ENCODE measurements at places on chromosomes 4 and X.

DNA sequence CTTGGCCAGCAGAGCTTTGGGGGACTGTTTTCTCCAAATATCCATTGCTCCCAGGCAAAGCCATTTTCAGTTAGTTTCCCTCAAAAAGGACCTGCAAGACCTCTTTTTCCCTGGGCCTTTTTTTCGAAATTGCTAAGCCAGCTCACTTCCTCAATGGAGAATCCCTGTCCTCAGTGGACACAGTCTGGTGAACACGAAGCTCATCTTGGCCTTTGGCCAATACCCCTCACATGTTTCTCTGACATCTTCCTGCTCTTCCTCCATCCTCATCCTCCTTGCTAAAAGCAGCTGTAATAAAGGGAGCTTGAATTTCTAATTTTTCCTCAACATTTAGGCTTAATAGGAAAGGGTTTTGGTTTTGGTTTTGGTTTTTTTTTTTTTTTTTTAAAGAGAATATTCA is 17.6 kb upstream of the PRPS1 start:
- DNase-seq = no peak
- H3K27me3 ChIP-seq = no peaks in the 10 kb centered on the region
- H3K4me3 ChIP-seq = no peak overlapping the region
- no peak overlapping the region for H3K27ac ChIP-seq

DNA sequence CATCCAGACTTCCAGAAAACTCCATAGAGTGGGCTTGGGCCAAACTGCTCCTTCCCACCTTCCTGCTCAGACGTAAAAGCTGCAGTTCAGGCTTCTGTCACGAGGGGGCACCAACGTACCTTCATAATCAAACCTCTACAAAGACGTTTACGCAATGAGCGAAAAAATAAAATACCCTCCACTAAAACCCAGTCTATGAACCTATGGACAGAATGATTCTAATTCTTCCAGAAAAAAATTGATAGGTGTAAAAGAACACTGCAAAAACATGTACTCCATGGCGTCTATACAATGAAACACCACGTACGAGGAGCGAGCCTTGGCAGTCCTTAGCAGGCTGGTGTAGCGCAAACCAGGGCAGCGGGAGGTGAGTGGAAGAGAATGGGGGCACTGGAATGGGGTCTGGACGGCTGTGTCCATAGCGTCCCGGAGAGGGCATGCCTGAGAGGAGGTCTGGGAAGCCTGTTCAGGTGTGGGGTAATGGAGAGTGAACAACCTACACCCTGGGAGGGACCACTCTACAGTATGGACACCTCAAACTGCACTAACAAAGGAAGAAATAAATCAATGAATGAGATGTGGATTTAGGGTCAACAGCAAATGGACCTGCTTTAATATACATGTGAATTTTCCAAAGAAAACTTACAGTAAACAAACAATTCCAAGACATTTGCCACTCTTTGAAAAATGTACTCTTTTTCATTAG is 14.4 kb upstream of the RAB40A start:
- no peak overlapping the region for H3K4me3 ChIP-seq
- no peak overlapping the region for H3K27ac ChIP-seq
- H3K36me3 ChIP-seq = no peaks in the 10 kb centered on the region
- no peaks in the 10 kb centered on the region for H3K4me1 ChIP-seq
- no peaks in the 10 kb centered on the region for H3K27me3 ChIP-seq
- peak; percentile 57 for DNase-seq

- H3K27me3 ChIP-seq = no peaks in the 10 kb centered on the region
- H3K4me1 ChIP-seq = no peaks in the 10 kb centered on the region
Measured at GRCh38 chr4:2047031-2047660, 12.0 kb upstream of the NAT8L start.

DNA sequence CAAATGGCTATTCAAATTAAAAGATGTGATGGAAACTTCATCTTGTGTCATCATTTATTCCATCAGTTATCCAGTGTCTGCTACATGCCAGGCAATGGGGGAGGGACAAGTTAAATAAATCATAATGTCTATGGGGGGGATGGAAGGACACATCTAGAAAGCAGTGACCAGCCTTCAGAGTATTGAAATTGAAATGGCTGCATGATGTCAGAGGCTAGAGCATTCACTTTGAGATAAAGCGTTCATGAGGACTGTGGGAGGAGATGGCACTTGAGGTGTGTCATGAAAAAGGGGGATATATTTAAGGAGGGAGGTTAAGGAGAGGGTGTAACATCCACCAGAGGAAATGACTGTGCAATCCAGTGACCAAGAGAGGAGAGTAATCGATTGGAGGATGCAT is 50.6 kb downstream of the SLIT2 start:
- H3K4me1 ChIP-seq = no peaks in the 10 kb centered on the region
- no peak overlapping the region for H3K27ac ChIP-seq
- no peak overlapping the region for H3K4me3 ChIP-seq
- H3K36me3 ChIP-seq = no peaks in the 10 kb centered on the region
- no peaks in the 10 kb centered on the region for H3K27me3 ChIP-seq

GRCh38 chr4:89077761-89078160 is 20.8 kb upstream of the FAM13A start:
- no peak overlapping the region for H3K4me3 ChIP-seq
- no peaks in the 10 kb centered on the region for H3K27me3 ChIP-seq
- no peaks in the 10 kb centered on the region for H3K4me1 ChIP-seq
- H3K36me3 ChIP-seq = no peaks in the 10 kb centered on the region
- H3K27ac ChIP-seq = no peak overlapping the region

DNA sequence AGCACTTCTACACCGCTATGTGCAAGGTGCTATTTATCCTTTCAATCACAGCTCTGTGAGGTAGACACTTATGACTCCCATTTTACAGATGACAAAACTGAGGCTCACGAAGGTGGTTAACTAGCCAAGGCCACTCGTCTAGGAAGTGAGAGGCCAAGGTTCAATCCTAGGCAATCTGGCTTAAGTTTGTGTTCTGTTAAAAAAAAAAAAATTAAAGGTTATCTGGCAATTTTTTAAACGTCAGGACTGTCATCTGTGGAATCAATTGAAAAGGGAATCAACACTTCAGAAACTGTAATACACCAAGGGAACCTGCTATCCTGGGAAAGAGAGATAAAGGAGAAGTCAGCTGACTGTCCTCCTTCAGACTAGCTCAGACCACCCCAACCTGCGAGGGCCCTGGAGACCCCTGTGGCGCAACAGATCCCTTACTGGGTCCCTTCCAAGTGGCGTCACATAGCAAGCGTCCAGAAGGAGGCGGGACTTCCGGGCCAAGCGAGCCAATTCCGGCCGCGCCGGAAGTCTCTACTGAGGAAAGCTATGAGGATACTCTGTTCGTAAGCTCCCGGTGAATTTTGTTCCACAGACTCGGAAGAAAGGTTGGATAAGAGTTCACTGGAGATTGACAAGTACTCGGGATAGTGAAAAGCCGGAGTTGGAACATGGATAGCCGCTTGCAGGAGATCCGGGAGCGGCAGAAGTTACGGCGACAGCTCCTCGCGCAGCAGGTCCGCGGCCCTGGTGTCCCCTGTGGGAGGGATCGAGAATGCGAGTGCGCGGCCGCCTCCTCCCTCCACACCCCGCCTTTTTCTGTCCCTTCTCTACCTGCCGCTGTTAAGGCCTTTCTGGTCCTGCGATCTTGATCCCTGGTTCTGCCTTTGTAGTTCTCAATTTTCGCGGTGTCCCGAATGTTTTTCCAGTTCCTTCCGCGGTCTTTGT is at the start of gene METTL14:
Gene METTL14, plus strand, starts transcription at position 520 of the 939 bp plus-strand sequence. Its CDS starts 143 bp downstream, at position 663.
- H3K27me3 ChIP-seq = no peaks in the 10 kb centered on the region
- peak within 1 kb of the TSS; percentile 62 for H3K4me3 ChIP-seq
- peak; percentile 91 for DNase-seq
- peak within 1 kb of the TSS; percentile 89 for H3K27ac ChIP-seq
- H3K4me1 ChIP-seq = peaks cover 17% of the 10 kb centered on the region

DNA sequence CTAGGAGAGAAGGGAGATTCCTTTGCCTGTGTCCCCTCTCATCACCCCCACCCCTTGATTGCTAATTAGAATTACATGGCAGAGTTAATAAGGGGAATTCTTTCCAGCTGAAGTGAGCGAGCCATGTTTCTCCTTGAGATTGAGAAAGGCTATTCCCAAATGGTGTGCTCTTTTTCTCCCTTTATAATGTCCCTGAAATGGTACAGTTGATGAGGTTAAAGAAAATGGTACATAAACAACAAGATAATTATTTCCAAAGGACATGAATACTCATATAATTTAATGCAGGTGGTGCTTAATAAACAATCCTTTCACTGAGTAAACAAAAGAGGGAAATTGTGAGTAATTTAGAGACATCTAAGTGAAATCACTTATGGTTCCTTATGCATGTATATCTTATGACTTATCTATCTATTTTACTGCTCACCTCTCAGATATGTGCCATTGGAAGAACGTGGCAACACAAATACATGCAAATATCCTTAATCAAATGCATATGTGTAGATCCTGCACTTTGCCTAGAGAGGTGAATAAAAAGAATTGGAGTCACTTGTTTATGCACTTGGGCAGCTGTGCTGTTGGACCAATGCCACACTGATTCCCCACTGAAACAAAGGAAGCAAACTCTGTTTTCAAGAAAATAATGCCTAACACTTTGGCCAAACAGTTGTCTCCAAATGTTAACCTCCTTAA is 106.6 kb upstream of the WDR44 start:
- no peaks in the 10 kb centered on the region for H3K4me1 ChIP-seq
- H3K36me3 ChIP-seq = no peaks in the 10 kb centered on the region
- H3K27me3 ChIP-seq = no peaks in the 10 kb centered on the region

GRCh38 chr4:11404431-11404830 is 24.3 kb downstream of the HS3ST1 start:
- H3K4me3 ChIP-seq = no peak overlapping the region
- H3K27ac ChIP-seq = no peak overlapping the region
- DNase-seq = no peak
- no peaks in the 10 kb centered on the region for H3K4me1 ChIP-seq
- H3K36me3 ChIP-seq = no peaks in the 10 kb centered on the region
- no peaks in the 10 kb centered on the region for H3K27me3 ChIP-seq

DNA sequence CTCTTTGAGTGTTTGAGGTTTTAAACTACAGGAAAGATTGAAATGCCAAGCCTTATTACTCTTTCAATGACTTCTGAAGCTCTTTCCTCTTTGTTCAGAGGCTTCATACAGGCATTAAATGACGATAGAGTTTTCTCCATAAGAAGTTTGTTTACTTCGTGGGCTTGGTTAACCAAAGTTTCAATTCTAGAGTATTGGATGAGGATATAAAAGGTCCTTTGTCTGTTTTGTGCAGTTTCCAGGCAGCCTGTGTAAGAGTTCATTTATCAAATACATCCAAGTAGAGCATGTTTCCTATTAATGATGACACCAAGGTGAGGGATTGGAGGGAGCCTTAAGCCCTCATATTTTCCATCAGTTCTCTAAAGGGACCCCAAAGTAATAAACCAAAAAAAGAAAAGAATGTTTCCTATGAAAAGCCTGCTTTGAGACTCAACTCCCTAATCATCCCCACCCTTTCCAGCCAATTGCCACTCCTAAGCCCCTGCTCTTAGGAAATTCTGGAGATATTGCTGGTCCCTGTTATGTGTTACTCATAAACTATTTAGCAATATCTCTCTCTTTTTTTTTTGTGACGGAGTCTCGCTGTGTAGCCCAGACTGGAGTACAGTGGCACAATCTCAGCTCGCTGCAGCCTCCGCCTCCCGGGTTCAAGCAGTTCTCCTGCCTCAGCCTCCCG is 106.2 kb upstream of the IL13RA1 start:
- H3K36me3 ChIP-seq = no peaks in the 10 kb centered on the region
- no peak overlapping the region for H3K4me3 ChIP-seq
- no peaks in the 10 kb centered on the region for H3K4me1 ChIP-seq

DNA sequence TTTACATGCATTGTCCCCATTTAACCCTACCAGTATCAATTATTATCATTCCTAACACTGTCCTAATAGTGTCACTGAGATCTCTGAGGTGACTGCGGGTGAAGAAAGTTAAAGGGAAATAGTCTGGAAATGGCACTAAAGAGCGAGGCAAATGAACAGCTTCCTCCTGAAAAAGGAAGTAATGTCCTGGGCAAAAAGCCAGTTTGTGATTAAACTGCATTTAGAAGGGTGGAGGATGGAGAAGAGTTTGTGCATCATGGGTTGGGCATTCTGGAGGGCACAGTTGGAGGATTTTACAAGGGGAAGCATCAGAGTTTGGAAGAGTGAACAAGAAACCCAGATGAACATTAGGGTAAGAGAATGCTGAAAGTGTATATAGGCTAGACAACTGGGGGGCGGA is 60.5 kb upstream of the SLC25A4 start:
- H3K27ac ChIP-seq = no peak overlapping the region
- no peaks in the 10 kb centered on the region for H3K4me1 ChIP-seq
- H3K4me3 ChIP-seq = no peak overlapping the region
- no peaks in the 10 kb centered on the region for H3K36me3 ChIP-seq
- H3K27me3 ChIP-seq = peaks cover 4% of the 10 kb centered on the region
- no peak for DNase-seq

- no peak overlapping the region for H3K4me3 ChIP-seq
- H3K4me1 ChIP-seq = no peaks in the 10 kb centered on the region
- no peak for DNase-seq
- H3K36me3 ChIP-seq = no peaks in the 10 kb centered on the region
- H3K27me3 ChIP-seq = no peaks in the 10 kb centered on the region
Measured at GRCh38 chr4:3324093-3324815, 31.4 kb downstream of the RGS12 start.

GRCh38 chrX:129845616-129846190 is 2.0 kb upstream of the ZDHHC9 start:
- no peak overlapping the region for H3K27ac ChIP-seq
- DNase-seq = peak; percentile 39
- no peaks in the 10 kb centered on the region for H3K27me3 ChIP-seq
- no peaks in the 10 kb centered on the region for H3K4me1 ChIP-seq

- no peak overlapping the region for H3K27ac ChIP-seq
- no peaks in the 10 kb centered on the region for H3K36me3 ChIP-seq
- no peaks in the 10 kb centered on the region for H3K27me3 ChIP-seq
- H3K4me1 ChIP-seq = peaks cover 6% of the 10 kb centered on the region
Measured at GRCh38 chr4:95084584-95084983, 326.8 kb downstream of the BMPR1B start.

- H3K4me1 ChIP-seq = no peaks in the 10 kb centered on the region
- no peak overlapping the region for H3K27ac ChIP-seq
- no peak for DNase-seq
- no peaks in the 10 kb centered on the region for H3K27me3 ChIP-seq
- no peaks in the 10 kb centered on the region for H3K36me3 ChIP-seq
Measured at GRCh38 chr4:41471126-41472071, 66.6 kb upstream of the LIMCH1 start.

DNA sequence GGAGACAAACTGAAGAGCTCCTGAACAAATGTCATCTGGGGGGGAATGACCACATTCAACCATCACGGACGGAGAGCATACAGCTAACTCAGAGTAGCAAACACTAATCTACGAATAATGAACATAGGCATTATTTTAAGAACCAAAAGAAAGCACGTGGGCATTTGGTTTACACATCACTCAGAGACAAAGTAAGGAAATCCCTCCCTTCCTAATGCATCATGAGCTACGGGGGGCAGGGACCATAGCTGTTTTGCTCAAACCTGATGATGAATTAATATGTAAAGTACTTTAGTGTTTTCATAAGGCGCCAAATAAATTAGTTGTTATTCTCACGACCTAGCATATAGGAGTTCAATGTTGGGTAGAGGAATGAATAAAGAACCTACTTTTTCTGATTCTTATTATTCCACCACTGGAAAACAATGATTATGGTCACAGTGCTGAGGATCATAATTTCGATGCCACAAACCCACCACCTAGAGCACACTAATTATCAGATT is 11.7 kb upstream of the TMEM156 start:
- no peak for DNase-seq
- H3K4me3 ChIP-seq = peak overlapping the region; percentile 95

GRCh38 chrX:79147477-79147876 is 3.0 kb downstream of the GPR174 start:
- no peaks in the 10 kb centered on the region for H3K36me3 ChIP-seq
- H3K27me3 ChIP-seq = no peaks in the 10 kb centered on the region
- DNase-seq = no peak
- H3K4me3 ChIP-seq = no peak overlapping the region
- H3K4me1 ChIP-seq = no peaks in the 10 kb centered on the region

Data from small intestine (tissue), 16 donors.